ENCODE measurements at places on chromosomes 4 and X.

DNA sequence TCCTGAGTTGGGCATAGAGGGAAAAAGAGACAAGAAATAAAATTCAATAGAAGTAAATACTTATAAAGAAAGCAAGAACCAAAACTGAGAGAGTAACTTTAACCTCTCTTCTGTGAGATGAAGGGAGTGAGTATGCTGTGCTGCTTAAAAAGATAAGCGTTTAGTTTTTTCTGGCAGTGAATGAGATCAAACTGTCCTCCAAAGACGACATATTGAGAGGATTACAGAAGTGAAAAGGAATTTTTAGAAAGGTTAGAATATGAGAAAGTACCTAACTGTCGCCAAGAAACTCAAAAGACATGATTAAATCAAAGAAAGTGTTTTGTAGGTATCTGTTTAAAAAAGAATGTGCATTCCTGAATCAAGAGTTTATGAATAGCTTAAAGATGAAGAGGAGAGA is 16.0 kb downstream of the GAB1 start:
- peak overlapping the region; percentile 83 for H3K27ac ChIP-seq
- H3K27me3 ChIP-seq = no peaks in the 10 kb centered on the region
- H3K36me3 ChIP-seq = no peaks in the 10 kb centered on the region
- H3K4me3 ChIP-seq = no peak overlapping the region

DNA sequence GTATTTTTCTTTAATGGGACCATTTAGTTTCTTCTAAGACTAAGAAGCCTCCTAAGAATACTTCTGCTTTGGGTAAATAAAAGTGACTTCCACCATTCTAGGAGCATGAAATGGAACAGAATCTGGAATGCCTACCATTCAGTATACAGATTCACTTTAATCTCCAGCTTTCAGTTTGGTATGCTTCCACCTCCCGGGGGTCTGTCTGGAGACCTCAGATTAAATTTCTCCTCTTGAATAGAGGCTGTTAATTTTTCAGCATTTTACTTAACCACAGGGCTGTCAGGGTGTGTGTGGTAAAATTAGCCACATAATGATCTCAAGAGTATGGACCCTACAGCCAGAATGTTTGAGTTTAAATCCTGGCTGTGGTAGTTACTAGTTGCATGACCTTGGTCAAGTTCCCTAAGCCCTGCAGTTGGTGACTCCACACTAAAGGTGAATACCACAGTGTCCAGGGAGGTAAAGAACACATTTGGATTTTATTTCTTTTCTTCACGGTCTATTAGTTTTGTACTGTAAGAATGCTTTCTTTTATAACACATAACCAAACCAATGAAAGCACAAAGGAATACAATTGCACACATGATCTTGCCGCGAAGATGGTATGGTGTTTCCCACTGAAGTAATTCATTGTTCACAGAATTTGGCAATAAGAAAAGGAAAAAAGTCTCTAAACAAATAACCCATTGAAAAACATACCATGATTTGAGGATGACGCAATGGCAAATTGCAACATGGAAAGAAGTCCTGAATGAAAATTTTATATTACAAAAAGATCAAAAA is 37.3 kb upstream of the TRIM2 start:
- no peaks in the 10 kb centered on the region for H3K27me3 ChIP-seq
- no peak for DNase-seq
- H3K4me3 ChIP-seq = no peak overlapping the region
- no peaks in the 10 kb centered on the region for H3K36me3 ChIP-seq

GRCh38 chrX:23637187-23637586 is 30.1 kb upstream of the PRDX4 start:
- H3K36me3 ChIP-seq = no peaks in the 10 kb centered on the region
- H3K4me3 ChIP-seq = no peak overlapping the region
- no peak for DNase-seq
- no peaks in the 10 kb centered on the region for H3K27me3 ChIP-seq
- H3K27ac ChIP-seq = no peak overlapping the region
- no peaks in the 10 kb centered on the region for H3K4me1 ChIP-seq

DNA sequence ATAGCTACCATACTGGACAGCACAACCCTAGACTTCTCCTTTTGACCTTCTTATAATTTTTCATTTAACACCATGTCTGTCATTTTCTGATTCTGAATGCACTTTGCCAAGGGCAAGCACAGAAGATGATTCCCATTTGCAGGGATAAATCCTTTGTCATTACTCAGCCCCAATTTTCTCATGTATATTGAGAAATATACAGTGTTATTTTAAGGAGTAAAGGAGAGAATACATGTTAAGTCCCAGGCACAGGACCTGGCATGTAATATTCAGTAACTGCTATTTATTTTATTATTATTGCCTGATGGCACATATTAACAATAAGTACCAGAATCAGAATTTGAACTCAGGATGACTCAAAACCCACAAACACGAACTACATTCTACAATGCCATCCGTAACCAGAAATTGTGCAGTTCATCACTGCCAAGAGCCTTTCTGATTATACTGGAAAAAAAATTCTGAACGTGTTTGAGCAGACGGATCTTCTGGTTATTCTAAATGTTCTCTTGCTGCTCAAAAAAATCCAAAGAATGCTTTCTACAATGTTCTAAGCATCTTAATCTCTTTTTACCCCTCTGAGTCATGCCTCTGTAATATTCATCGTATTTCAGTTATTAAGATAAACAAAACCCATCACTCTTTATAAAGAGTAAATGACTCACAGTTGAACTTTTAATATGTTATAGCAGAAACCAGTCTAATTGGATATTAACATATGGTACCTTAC is 170.0 kb downstream of the MID1 start:
- H3K4me1 ChIP-seq = no peaks in the 10 kb centered on the region
- H3K4me3 ChIP-seq = no peak overlapping the region
- no peaks in the 10 kb centered on the region for H3K27me3 ChIP-seq
- no peaks in the 10 kb centered on the region for H3K36me3 ChIP-seq

- H3K4me3 ChIP-seq = no peak overlapping the region
- peak overlapping the region; percentile 23 for H3K27ac ChIP-seq
- DNase-seq = peak; percentile 69
- no peaks in the 10 kb centered on the region for H3K36me3 ChIP-seq
Observed at GRCh38 chrX:13898083-13898482, 81.2 kb upstream of the GPM6B start.

GRCh38 chr4:27910227-27910626 is 1049.6 kb downstream of the STIM2 start:
- no peak overlapping the region for H3K4me3 ChIP-seq
- no peak for DNase-seq
- H3K36me3 ChIP-seq = no peaks in the 10 kb centered on the region
- H3K27me3 ChIP-seq = no peaks in the 10 kb centered on the region
- H3K27ac ChIP-seq = no peak overlapping the region

GRCh38 chrX:22141047-22141730 is 109.1 kb downstream of the PHEX start:
- no peaks in the 10 kb centered on the region for H3K36me3 ChIP-seq
- no peak for DNase-seq

DNA sequence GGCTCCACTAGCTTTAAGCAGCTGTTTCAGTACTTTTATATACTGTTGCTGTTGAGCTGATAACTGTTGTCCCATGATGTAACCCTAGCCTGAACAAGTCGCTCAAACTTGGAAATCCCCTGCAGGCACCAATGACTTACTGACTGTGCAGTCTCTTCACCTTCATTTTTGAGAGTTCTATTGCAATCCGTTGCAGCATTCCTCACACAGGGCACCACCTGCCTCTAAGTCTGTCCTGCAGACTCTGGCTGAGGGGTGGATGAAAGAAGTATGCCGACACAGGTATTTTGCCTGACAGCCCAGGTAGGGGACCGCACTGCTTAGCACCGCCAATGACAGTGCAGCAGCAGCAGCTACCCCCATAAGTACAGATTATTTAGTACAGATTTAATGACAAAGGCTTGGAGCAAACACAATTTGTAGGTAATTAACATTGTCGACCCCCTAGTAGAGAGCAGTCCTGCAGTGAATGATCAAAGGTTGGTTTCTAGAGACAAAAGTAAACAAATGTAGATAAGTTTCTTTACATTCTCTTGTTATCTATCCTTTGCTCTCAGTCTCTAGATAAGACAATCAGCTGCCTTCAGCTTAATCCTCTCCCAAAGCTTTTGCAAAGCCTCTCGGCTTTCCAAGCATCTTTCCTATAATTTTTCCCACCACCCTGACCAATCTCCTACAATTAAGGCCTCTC is 205.0 kb downstream of the PABPC4L start:
- H3K27me3 ChIP-seq = no peaks in the 10 kb centered on the region
- no peak overlapping the region for H3K27ac ChIP-seq
- no peaks in the 10 kb centered on the region for H3K4me1 ChIP-seq
- no peak for DNase-seq

GRCh38 chr4:38930204-38930603 is 62.6 kb downstream of the FAM114A1 start:
- no peaks in the 10 kb centered on the region for H3K4me1 ChIP-seq
- no peak overlapping the region for H3K27ac ChIP-seq
- no peak for DNase-seq
- H3K27me3 ChIP-seq = no peaks in the 10 kb centered on the region
- H3K4me3 ChIP-seq = no peak overlapping the region

DNA sequence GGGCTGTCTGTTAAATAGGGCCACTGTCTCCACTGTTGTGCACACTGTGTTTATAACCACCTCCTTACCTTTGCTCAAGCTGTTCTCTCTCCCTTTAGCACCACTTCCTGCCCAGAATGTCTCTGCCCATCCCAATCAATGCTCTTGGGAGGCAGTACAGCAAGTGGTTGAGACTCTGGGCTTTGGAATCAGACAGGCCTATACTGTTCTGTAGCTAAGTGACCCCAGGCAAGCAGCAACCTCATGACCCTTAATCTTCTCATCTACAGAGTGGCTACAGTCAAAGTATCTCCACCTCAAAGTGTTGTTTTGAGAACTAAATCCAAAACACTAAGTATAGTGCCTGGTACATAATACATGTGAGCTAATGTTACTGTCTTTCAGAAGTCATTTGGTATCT is 3.8 kb upstream of the TXK start:
- DNase-seq = no peak
- H3K27ac ChIP-seq = no peak overlapping the region
- H3K27me3 ChIP-seq = no peaks in the 10 kb centered on the region
- H3K4me1 ChIP-seq = no peaks in the 10 kb centered on the region
- H3K36me3 ChIP-seq = no peaks in the 10 kb centered on the region

GRCh38 chr4:75391489-75392166 is 122.6 kb downstream of the RCHY1 start:
- no peaks in the 10 kb centered on the region for H3K4me1 ChIP-seq
- H3K27ac ChIP-seq = no peak overlapping the region
- DNase-seq = no peak
- H3K27me3 ChIP-seq = no peaks in the 10 kb centered on the region
- H3K4me3 ChIP-seq = no peak overlapping the region

DNA sequence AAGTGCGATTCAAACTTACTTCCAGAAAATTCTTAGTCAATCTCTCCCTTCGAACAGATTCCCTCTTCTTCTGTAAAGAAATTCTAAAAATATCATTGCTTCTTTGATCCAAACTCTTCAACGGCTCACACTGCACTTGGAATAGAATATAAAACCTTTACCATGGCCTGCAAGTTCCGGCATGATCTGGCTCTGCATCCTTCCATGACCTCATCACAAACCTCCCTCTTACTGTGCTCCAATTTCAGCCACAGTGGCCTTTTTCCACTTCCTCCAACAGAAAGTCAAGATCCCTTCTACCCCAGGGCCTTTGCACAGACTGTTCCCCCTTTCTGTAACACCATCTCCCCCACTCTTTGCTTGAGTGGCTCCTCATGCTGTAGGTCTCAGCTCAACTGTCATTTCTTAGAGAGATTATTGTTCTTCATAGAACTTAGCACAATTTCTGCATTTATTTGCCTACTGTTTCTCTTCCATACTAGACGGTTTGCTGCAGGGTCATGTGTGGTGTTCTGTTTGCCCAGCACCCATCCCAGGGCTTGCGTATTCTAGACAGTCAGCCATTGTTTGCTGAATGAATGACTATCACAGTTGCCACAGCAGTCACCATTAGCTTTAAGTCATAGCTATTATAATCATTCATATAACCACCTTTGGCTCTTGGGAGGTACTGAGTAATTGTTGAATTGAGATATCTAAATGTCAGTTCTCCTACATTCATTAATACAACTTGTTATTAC is 1.9 kb upstream of the STOX2 start:
- H3K27me3 ChIP-seq = no peaks in the 10 kb centered on the region
- no peaks in the 10 kb centered on the region for H3K4me1 ChIP-seq
- H3K27ac ChIP-seq = no peak overlapping the region

- DNase-seq = peak; percentile 9
- no peak overlapping the region for H3K27ac ChIP-seq
- H3K4me1 ChIP-seq = no peaks in the 10 kb centered on the region
- no peaks in the 10 kb centered on the region for H3K27me3 ChIP-seq
Observed at GRCh38 chrX:149494844-149495565, 10.1 kb downstream of the IDS start.

DNA sequence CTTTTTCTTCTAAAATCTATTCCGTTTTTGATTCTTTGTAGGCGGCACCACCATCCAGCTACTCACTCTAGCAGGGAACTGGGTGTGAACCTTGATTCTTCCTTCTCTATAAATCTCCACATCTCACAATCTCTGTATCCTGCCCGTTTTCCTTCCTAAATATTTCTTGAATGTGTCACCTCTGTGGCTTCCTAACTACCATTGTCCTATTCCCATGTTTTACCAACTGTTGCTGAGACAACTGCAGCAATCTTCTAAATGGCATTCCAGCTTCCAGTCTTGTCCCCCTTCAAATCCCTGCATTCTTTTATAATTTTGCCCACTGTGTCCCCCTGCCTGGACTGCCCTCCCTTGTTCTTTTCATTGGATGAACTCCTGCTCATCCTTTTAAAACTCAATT is 641.3 kb downstream of the RPA4 start:
- H3K36me3 ChIP-seq = no peaks in the 10 kb centered on the region
- no peak overlapping the region for H3K4me3 ChIP-seq
- DNase-seq = no peak
- H3K4me1 ChIP-seq = no peaks in the 10 kb centered on the region
- H3K27me3 ChIP-seq = no peaks in the 10 kb centered on the region

- no peak overlapping the region for H3K27ac ChIP-seq
- H3K4me1 ChIP-seq = no peaks in the 10 kb centered on the region
- no peak overlapping the region for H3K4me3 ChIP-seq
- no peak for DNase-seq
Observed at GRCh38 chr4:93960916-93961315, 132.4 kb downstream of the ATOH1 start.

- no peak overlapping the region for H3K4me3 ChIP-seq
- H3K36me3 ChIP-seq = no peaks in the 10 kb centered on the region
- no peaks in the 10 kb centered on the region for H3K4me1 ChIP-seq
- no peak overlapping the region for H3K27ac ChIP-seq
- no peak for DNase-seq
Observed at GRCh38 chr4:20353646-20354045, 101.9 kb downstream of the SLIT2 start.

- H3K4me3 ChIP-seq = no peak overlapping the region
- no peaks in the 10 kb centered on the region for H3K36me3 ChIP-seq
- H3K27me3 ChIP-seq = no peaks in the 10 kb centered on the region
- no peaks in the 10 kb centered on the region for H3K4me1 ChIP-seq
- H3K27ac ChIP-seq = no peak overlapping the region
- no peak for DNase-seq
Observed at GRCh38 chrX:135109554-135109953, 10.8 kb downstream of the ETDB start.

- no peaks in the 10 kb centered on the region for H3K4me1 ChIP-seq
- H3K36me3 ChIP-seq = no peaks in the 10 kb centered on the region
- H3K4me3 ChIP-seq = no peak overlapping the region
Observed at GRCh38 chrX:108064613-108065012, 19.7 kb downstream of the VSIG1 start.

GRCh38 chr4:184262901-184263300 is 45.2 kb upstream of the ENPP6 start:
- no peaks in the 10 kb centered on the region for H3K36me3 ChIP-seq
- H3K27me3 ChIP-seq = no peaks in the 10 kb centered on the region
- DNase-seq = no peak
- no peak overlapping the region for H3K27ac ChIP-seq
- H3K4me3 ChIP-seq = no peak overlapping the region

- H3K36me3 ChIP-seq = peaks cover 9% of the 10 kb centered on the region
- peak overlapping the region; percentile 88 for H3K4me3 ChIP-seq
- no peaks in the 10 kb centered on the region for H3K27me3 ChIP-seq
- no peak for DNase-seq
Observed at GRCh38 chr4:70838666-70839588, 763 bp downstream of the GRSF1 start.

Data from ascending aorta (tissue), 2 donors.